Left ventricle myocardium superior (tissue), 1 donor: ENCODE measurements at places on chromosomes 4 and X.

DNA sequence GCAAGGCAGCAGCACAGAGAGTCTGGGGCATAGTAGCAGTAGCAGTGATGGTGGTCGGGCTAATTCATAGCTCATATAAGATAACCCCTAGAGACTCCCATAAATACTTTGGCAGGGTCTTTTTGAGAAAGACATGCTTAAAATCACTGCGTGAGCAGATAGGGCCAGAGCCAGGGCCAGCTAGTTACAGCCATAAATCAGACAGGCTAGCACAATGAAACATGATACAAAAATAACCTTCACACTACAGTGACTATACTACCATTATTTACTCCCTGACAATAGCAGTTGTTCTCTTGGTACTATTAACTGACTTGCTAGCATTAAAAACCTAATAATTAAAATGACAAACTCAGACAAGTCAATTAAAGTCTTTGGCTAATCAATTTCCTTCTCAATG lies 295.9 kb downstream of the SMARCA1 start:
- no peak for DNase-seq

DNA sequence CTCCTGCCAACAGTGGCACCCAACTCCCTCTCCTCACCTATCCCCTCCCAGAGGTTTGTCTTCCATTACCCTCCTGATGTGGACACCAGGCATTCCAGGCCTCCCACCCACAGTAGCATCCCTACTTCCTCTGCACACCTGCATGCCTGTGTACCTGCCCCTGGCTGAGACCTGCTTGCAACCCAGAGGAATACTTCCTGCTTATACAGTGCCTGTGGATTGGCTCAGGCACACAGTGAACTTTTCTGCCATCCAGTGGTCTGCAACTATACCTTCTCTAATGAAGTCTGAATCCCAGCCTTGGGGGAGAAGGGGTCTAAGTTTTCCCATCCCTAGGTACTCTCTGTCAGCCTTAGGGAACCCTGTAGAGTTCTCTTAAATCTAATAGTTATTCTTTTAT lies 169.9 kb downstream of the IQCM start:
- no peak for DNase-seq

DNA sequence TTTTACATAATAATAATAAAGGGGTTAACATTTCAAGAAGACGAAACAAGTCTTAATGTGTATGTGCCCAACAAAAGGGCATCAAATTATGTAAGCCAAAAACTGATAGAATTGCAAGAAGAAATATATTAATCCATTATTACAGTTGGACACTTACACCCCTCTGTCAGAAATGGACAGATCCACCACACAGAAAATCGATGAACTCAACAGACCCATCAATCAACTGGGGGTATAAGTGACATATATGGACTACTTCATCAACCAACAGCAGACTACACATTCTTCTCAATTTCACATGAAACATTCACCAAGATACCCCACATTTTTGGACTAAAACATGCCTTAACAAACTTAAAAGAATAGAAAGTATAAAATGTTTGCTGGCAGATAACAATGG lies 183.8 kb downstream of the COL25A1 start:
- DNase-seq, result no peak

GRCh38 chr4:148271166-148271565 lies 171.0 kb downstream of the NR3C2 start:
- DNase-seq, result no peak

DNA sequence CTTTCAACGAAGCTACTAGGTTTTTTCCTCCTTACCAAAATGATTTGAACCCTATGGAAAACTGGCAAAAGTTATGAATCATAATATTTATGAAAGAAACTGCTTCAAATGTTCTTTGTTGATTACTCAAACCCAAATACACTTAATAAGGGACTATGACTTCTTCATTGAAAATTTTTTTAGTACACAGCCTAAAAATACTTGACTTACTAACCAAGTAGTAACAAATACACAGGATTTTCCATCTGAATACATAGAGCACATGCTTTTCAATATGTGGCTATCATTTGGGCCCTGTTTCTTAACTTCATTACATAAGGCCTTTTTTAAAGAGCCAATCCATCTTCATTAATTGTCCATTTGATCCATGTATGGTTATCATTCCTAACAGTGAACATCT lies 171.5 kb downstream of the FBXW7 start:
- DNase-seq, result no peak

GRCh38 chrX:125444659-125445058 lies 125.0 kb downstream of the TEX13C start:
- DNase-seq, result no peak

- no peak for DNase-seq
Observed at GRCh38 chrX:149433051-149433450, 72.1 kb downstream of the IDS start.

DNA sequence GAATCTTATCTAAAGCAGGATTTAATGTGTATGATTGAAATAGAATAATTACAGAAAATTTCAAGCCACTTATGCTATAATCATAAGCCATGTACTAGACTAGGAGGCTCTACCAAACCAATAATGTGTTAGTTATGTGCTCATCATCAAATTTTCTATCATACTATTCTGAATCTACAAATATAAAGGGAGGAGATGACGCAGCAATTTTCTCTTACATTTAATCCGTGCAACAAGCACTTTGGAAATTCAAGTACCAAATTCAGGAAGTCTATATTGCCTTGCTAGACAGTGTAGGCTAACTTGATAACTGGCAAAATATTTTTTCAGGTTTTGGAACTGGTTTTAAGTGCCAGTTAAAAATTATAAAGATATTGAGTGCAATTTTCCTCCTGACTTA lies 283.5 kb downstream of the C4orf33 start:
- DNase-seq, result no peak
